ENCODE measurements at places on chromosomes 2 and 18.

DNA sequence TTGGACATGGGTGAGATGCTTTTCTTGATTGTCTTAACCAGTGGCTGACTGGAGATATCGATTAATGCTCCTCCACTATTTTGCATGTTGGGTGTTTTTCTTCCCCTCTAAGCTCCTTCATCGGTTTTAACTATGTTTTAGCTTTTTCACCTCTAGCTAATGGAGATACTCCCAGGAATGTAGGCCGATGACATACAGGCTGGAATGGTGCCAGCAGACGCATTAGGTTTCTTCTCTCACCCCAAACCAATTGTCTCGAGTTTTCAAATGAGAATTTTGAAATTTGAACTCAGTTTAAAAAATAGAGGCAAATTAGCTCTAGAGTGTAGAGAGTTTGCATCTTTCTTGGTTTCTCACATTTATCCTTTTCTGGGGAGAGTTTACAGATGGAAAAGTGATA lies 247.6 kb downstream of the RPRM start:
- no peak for DNase-seq

GRCh38 chr2:55968941-55969340 lies 45.4 kb upstream of the EFEMP1 start:
- DNase-seq = no peak

DNA sequence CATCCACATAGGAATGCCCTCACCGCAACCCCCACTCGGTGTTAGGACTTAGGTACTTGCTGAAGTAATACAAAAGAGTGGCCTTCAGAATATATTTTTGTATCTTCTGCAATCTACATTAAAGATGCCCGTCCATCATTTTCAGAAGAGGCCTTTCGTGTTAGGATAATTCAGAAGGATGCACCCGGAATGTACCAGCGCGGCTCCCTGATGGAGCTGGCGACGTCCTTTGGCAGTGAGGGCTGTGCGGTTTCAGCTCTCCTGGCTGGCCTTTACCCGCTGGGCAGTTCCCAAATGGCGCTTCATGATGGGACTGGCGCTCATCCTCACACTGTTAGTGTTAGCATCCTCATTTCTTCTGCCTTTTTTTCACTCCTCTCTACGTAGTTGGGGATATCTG lies 15.3 kb downstream of the TWIST2 start:
- DNase-seq = no peak

GRCh38 chr2:48755473-48755872 lies at the start of gene LHCGR:
Gene LHCGR (minus strand): TSS chr2:48755724. CDS start chr2:48755671, 53 bp downstream.
- no peak for DNase-seq

- peak; percentile 47 for DNase-seq
Observed at GRCh38 chr2:19119326-19120001, 239.0 kb downstream of the OSR1 start.

- no peak for DNase-seq
Observed at GRCh38 chr2:10914272-10914693, 2.5 kb downstream of the KCNF1 start.

DNA sequence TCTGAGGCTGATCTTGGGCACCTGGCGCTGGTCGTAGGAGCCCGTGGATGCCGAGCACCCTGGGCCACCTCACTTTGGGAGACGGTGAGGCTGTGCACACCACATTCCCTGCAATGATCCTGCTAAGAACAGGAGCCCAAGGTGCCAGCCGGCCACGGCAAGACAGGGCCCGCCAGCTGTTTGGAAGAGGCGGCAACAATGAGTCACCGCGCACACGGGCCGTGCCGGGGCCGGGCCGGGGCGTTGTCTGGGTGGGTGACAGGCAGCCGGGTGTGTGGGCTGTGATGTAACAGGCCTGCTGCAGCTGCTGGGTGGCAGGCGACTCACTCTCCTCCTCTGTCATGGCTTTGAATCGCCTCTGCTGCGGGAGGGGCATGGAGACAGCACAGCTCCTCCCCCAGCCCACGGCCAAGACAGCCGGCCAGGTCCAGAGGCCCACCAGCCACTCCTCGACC lies 49.7 kb upstream of the ODC1 start:
- no peak for DNase-seq

DNA sequence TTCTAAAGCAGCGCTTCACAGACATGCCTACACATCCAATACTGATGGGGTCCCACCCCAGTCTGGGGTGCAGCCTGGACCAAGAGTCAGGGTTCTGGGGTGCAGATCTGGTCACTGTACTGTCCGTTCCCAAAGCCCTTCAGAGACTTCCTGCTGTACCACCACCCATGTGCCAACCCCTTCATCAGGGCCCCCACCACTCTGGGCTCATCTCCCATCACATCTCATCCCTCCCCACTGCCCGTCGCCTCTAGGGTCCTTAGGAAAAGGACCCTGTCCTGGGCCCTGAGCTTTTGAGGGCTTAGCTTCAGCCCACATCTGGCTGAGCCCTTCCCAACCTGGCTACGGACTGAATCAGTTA lies 37.9 kb upstream of the ID2 start:
- DNase-seq = no peak

GRCh38 chr2:220353897-220354296 lies 726.5 kb downstream of the SLC4A3 start:
- no peak for DNase-seq

DNA sequence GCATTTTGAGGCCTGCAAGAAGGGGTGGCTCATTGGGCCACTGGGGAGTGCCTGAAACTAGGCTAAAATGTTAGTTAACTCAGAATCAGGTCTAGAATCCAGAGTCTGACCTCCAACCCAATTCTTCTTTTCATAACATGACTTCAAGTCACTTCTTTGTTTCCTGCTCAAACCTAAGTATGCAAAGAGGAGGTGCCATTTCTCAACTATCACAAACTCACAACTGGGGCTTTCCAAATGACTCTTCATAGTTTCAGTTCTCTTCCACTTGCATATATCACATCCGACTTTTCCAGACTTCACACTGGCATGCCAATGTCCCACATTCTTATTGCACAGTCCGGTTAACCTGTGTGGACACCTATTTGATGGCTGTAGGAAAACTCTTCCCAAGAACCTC lies 211.6 kb downstream of the TCF4 start:
- no peak for DNase-seq

GRCh38 chr2:234491281-234491680 lies 5.6 kb downstream of the ARL4C start:
- DNase-seq = no peak

DNA sequence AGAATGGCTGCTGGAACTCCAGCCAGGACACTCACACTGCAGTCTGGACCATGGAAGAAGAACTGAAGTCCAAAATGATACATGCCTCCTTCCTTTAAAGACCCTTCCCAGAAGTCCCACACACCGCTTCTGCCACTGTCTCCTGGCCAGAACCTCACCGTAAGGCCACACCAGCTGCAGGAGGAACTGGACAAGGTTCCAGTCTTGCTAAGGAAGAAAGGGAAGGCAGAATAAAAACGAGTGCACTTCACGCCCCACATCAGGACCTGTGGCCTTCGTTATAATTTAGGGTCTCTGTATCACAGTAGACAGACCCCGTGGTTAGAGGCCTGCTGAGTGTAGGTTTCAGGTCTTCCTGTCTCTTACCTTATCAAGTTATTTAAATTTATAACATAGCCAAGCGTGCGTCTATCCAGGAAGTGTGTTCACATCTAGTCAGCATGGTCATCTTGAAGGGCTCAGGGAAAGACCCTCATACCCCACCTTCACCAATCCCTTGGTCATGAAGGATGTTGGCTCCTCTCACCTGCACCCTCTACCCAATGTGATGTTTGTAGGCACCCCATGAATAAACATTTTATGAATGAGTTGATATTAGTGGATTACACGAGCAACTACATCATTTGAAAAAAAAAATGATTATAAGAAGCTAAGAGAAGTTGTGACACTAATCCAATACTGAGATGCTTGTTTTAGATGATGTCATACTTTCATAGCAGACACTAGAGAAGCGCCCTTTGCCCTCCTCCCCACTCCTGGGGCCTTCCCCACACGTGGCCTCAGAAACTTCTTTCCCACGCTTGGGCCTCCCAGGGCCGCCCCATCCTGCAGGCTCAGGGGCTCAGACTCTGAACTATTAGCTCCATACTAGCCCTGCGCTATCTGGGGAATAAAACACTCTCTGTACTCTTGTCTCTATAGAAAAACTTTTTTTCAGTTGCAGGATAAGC lies 157.6 kb downstream of the FAM210A start:
- DNase-seq = no peak

Data from C1 segment of cervical spinal cord (tissue), 14 donors.